Endothelial cell of umbilical vein (primary cell): ENCODE measurements at places on chromosomes 6 and 20. TPM values are rescaled to one million over a fixed set of nuclear protein-coding genes. Genes with fewer than 3 reads are reported as not detected.

- DNase-seq = no peak
Measured at GRCh38 chr6:25585225-25585624, 66.8 kb upstream of the SCGN start.

The ADGB gene
- polyA plus RNA-seq = not detected in 2 replicates

The SLC17A1 gene
- not detected in 2 replicates for polyA plus RNA-seq

DNA sequence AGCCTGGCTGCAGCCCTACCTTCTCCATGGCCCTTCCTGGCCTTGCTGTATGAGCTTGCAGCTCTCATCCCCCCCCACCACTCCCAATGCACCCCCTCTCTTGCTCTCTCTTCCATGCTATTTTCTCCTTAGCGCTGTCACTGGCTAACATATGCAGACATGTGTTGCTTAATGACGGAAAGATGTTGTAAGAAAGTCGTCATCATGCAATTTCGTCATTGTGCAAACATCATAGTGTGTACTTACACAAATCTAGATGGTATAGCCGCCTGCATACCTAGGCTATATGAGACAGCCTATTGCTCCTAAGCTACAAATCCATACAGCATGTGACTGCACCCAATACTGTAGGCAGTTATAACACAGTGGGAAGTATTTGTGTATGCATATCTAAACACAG lies 27.0 kb downstream of the ANGPT4 start:
- DNase-seq = no peak

DNA sequence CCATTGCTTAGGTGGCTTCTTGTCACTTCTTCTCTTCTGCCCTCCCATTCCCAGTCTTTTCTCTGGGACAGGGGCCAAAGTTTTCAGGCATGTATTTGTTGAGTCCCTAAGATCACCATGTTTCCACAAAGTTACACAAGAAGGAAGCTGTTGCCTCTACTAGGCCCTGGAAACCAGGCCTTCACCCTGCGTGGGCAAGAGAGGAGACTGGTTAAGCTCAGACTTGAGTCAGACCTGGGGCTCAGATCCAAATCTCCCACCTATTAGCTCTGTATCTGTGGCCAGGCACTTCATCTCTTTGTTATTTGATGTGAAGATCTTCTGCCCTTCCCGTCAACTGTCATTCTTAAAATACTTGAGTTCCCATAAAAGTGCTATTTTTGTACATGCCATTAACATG lies 154.6 kb downstream of the SASH1 start:
- DNase-seq = no peak

The EFCAB8 gene
- 0.01 and 0.08 TPM in 2 replicates for polyA plus RNA-seq

GRCh38 chr6:25312034-25312620 lies 33.0 kb downstream of the CARMIL1 start:
- peak; percentile 15 for DNase-seq

GRCh38 chr6:87879132-87879861 lies 168.3 kb upstream of the SPACA1 start:
- no peak for DNase-seq

DNA sequence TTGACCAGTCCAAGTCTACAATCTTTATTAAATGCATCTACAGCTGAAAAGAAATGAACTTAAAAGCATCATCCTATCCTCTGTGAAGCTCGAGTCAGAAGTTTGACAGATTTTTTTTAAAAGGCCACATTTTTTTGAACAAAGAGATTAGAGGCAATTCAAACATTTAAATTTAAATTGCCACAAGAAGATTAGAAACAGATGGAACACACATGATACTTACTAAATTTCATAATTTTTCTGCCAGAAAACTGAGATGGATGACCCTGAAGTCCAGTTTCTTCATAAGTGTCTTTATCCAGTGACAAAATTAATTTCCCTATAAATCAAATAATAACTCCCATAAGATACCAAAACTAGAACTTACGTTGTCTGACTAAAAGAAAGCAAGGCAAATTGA lies 4.3 kb downstream of the RPP40 start:
- DNase-seq = no peak

- no peak for DNase-seq
Measured at GRCh38 chr20:17503301-17504065, 27.7 kb downstream of the BFSP1 start.

DNA sequence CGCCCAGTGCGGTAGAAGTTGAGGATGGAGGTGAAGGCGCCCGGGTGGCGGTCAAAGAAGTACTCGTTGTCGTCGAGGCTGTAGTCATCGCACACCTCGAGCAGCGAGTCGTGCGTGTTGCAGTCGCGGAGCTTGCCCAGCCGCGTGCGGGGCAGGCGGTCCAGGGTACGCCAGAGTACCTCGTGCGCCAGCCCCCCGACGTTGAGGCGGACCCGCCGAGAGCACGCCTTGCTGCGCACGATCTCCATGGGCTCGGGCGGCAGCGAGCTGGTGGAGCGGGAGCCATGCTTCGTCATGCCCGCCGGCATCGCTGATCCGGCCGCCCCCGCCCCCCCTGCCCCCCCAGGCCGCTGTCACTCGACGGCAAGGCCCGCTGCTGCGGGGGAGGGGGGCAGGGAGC lies 295 bp downstream of the KCNB1 start:
- no peak for DNase-seq

DNA sequence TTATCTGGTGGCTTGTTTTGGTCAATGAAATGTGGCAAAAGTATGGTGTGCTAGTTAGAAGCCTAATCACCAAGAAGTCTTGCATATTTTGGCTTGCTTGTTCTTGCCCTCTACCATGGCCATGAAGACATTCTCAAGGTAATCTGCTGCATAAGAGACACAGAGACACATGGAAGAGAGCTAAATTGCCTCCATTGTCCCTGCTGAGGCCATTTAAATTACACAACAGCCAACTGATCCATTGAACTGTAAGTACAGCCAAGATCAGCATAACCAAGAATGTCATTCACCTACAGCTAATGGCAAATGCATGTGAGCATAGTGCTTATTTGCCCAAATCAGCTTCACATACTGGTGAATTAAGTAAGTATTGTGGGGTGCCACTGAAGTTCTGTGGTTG lies 603.8 kb downstream of the FRK start:
- no peak for DNase-seq

The ZNF334 gene
- polyA plus RNA-seq = 0.03 and 0.08 TPM in 2 replicates

DNA sequence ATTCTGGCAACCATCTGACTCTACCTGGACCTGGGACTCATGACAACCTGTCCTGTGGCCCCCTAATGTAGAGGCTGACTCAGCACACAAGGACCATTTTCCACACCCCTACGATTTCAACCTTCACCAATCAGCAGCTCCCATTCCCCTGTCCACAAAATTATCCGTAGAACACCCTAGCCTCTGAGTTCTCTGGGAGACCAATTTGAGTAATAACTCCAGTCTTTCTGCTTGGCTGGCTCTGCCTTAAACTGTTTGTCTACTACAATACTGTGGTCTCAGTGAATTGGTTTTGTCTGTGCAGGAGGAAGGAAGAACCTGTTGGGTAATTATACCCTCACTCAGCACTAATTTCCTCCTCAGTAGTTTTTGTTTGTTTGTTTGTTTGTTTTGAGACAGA lies 99.3 kb upstream of the MRPS10 start:
- no peak for DNase-seq

The C6orf52 gene
- polyA plus RNA-seq = 0.27 and 0.54 TPM in 2 replicates

- DNase-seq = no peak
Measured at GRCh38 chr20:51888291-51888690, 86.0 kb upstream of the SALL4 start.

GRCh38 chr6:136717716-136717990 lies 74.6 kb downstream of the MAP3K5 start:
- peak; percentile 70 for DNase-seq

GRCh38 chr20:57503035-57503658 lies 21.8 kb downstream of the CTCFL start:
- no peak for DNase-seq

GRCh38 chr6:61940919-61941318 lies 345.1 kb downstream of the KHDRBS2 start:
- DNase-seq = no peak

GRCh38 chr6:106425382-106425781 lies 64.9 kb downstream of the CRYBG1 start:
- DNase-seq = no peak

GRCh38 chr20:2879146-2879545 lies 5.9 kb downstream of the PTPRA start:
- DNase-seq = no peak

DNA sequence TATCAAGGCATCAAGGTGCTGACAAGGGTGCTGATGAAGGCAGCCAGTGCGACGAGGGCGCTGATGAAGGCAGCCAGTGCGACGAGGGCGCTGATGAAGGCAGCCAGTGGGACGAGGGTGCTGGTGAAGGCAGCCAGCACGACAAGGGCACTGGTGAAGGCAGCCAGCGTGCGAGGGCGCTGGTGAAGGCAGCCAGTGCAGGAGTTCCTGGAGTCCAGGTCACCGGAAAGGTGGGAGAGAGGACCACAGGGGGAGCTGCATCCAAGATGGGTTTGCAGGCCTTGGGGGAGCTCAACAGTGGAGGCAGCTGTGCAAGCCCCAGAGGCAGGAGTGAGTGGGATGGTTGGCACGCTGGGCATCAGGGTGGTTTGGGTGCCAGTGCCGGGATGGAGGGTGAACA lies 176.3 kb downstream of the TBXT start:
- DNase-seq = no peak

- peak; percentile 49 for DNase-seq
Measured at GRCh38 chr6:70398783-70399728, 14.3 kb upstream of the FAM135A start.
